Cerebellum (tissue), 4 donors: ENCODE measurements at places on chromosomes 6 and 20. TPM values are rescaled to one million over a fixed set of nuclear protein-coding genes. Genes with fewer than 3 reads are reported as not detected.

Gene RBPJL
- total RNA-seq = not detected

Gene ERVFRD-1
- total RNA-seq = not detected

- DNase-seq = no peak
Measured at GRCh38 chr20:40109136-40109535, 579.9 kb downstream of the MAFB start.

- no peak for DNase-seq
Measured at GRCh38 chr6:89975991-89976693, 81.9 kb downstream of the GJA10 start.

DNA sequence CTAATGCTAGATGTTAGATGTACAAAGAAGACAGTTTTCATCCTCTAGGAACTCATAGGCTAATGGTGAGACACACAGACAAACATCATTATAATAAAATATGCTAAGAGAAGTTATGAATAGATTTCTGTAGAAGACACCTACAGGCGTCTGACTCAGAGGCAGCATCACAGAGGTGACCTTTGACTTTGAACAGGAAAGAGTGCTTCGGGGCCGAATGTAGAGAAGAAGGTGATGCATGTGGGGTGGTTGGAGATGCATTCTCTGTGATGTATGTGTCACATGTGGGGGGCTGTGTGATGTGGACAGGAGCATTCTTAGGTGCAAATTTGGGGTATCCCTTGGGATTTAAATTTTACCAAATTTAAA, 6.8 kb downstream of the GUCA1A start:
- DNase-seq = no peak

GRCh38 chr6:9195322-9195721, 760.0 kb upstream of the SLC35B3 start:
- no peak for DNase-seq

- DNase-seq = no peak
Measured at GRCh38 chr6:31010393-31011060, at the start of gene MUC22. Gene MUC22 (plus strand): TSS chr6:31010474. CDS start chr6:31010707, 233 bp downstream.
